ENCODE measurements at places on chromosomes 5 and 9.

- DNase-seq: no peak
Observed at GRCh38 chr9:87097238-87097637, 149.9 kb upstream of the GAS1 start.

DNA sequence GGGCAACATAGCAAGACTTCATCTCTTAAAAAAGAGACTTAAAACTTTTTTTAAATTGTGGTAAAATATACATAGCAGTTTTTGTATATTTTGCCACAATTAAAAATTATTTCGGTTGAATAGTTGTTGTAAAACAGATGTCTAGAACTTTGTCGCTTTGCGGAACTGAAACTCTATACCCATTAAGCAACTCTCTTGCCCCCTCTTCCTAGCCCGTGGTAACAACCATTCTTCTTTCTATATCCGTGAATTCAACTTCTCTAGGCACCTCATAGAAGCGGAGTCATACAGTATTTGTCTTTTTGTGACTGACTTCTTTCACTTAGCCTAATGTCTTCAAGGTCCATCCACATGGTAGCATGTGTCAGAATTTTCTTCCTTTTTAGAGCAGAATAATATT, 43.3 kb downstream of the SPARC start:
- no peak for DNase-seq

- no peak for DNase-seq
Observed at GRCh38 chr9:12855066-12855465, 80.2 kb downstream of the LURAP1L start.

DNA sequence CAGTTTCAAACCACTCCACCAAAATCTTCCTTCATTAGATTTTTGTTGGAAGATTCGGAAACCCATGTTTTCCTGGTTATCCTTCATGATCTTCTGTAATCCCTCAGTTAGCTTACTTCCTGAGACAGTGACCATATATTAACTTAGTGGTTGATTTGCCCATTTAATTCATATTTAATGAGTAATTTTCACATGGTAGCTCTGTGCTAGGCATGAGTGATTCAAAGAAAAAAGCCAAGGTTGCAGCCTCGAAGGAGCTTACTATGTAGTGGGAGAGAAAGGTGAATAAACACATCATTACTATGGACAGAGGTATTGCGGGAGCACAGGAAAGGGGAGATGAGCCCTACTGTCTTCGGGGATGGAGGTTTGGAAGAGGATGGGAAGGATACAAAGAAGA, 158.5 kb downstream of the TLE1 start:
- no peak for DNase-seq

GRCh38 chr9:137705443-137705863, 86.6 kb downstream of the EHMT1 start:
- no peak for DNase-seq

- DNase-seq: no peak
Observed at GRCh38 chr9:115340314-115340713, 222.4 kb upstream of the TNC start.

DNA sequence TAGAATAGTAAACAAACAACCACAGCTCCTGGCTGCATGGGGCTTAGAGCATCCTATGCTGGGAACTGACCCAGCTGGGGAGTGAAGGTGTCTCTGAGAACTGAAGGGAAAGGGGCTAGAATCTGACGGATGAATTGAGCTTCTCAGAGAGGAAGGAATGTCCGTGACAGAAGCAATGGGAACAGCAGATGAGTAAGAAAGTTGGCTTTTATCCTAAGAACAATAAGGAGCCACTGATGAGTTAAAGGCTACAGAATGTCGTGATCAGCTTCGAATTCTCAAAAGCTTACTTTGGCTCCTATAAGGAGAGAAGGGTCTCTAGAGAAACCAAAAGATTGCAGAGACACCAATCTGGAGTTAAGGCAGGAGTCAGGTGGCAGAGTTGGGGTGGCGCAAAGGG, 52.6 kb downstream of the EBF1 start:
- no peak for DNase-seq
